ENCODE measurements at places on chromosomes 12 and 14. TPM values are rescaled to one million over a fixed set of nuclear protein-coding genes. Genes with fewer than 3 reads are reported as not detected.

Gene PELI2
- total RNA-seq: 22.2 TPM

DNA sequence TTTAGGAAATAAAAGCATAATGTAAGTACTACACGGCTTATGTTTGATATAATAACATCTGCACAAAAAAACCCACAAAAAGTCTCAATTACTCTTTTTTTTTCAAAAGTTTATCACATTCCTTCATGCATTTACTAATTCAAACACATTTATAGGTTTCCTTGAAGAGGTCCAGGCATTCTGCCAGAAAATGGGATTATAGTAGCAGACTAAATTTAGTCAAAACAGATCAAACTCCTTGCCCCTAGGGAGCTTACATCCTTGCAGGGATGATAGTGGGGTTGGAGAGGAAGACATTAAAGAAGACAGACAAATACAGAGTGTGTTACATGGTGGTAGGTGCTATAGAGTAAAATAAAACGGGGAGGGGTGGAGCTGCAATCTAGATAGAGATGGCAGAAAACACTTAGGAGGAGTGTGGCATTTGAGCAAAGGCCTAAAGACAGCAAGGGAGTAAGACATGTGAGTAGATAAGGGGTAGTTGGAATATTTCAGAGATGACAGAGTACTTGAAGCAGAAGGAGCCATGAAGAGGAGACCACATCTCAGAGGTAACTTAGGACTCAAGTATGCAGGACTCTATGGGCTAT lies 266.9 kb downstream of the PPFIA2 start:
- DNase-seq: no peak

- DNase-seq: no peak
These were observed 34.2 kb upstream of the ASPG start for GRCh38 chr14:104051092-104051813.

GRCh38 chr12:27616356-27617142 lies 79.7 kb upstream of the REP15 start:
- DNase-seq: no peak

- DNase-seq: peak; percentile 65
These were observed 8.9 kb upstream of the ZNF410 start for GRCh38 chr14:73877790-73878189.
